Activated CD8-positive, alpha-beta memory T cell treated with anti-CD3 and anti-CD28 coated beads for 4 hours (primary cell): ENCODE measurements at places on chromosomes 16 and 17.

- DNase-seq = no peak
These were observed 200.0 kb downstream of the CDRT15L2 start for GRCh38 chr17:20779521-20779920.

- DNase-seq = no peak
These were observed 202.2 kb downstream of the ENGASE start for GRCh38 chr17:79276821-79277220.

GRCh38 chr17:52237151-52237550 lies 78.6 kb upstream of the CA10 start:
- DNase-seq = no peak

DNA sequence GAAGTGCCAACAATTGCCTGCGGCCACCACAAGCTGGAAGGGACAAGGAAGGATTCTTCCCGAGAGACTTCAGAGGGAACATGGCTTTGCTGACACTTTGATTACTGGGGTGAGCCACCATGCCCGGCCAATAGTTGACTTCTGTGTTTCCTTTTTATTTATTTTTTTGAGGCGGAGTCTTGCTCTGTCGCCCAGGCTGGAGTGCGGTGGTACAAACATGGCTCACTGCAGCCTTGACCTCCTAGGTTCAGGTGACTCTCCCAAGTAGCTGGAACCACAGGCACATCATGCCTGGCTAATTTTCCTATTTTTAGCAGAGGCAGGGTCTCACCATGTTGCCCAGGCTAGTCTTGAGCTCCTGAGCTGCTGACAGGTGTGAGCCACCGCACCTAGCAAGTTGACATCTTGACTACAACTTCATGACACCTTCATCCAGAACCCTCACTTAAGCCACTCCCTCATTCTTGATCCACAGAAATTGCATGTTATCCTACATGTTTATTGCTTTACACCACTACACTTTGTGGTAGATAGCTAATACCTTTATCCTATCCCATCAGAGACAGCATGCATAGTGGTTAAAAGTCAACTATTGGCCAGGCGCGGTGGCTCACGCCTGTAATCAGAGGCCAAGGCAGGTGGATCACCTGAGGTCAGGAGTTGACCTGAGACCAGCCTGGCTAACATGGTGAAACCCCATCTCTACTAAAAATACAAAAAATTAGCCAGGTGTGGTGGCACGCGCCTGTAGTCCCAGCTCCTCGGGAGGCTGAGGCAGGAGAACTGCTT lies 16.1 kb upstream of the GPRC5C start:
- no peak for DNase-seq

GRCh38 chr17:79002291-79002690 lies 7.3 kb downstream of the CANT1 start:
- DNase-seq = no peak

DNA sequence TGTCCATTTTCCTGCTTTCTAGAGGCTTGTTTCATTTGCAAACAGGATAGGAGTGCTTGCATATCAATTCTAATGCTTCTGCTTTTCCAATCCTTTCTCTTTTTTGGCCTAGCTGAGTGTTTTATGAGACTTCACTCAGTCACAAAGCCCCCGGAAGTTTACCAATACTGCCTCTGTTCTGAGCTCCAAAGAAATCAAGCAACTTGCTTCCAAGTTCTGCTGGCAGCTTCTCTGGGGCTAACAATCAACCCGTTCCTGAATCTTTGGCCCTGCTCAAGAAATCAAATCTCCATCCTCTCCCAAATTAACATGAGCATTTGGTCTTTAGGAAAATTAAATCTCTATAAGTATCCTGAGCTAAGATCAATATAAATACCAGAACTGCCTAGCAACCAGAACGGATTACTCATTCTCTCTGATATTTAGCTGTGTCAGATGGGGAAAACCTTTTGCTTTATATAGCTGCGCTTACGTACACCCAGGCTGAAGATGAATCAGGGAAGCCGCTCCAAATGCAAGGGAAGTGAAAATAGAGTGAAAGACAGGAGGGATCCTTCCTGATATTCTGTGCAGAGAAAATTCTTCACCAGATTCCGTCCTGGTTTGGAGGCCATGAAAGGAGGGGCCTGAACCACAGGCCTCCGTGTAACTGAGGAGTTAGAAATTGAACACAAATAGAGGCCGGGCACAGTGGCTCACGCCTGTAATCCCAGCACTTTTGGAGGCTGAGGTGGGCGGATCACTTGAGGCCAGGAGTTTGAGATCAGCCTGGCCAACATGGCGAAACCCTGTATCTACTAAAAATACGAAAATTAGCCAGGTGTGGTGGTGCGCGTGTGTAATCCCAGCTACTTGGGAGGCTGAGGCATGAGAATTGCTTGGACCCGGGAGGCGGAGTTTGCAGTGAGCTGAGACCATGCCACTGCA lies 23.3 kb upstream of the GRB2 start:
- no peak for DNase-seq

GRCh38 chr17:35460354-35460851 lies 11.8 kb upstream of the SLFN13 start:
- DNase-seq = peak; percentile 19

DNA sequence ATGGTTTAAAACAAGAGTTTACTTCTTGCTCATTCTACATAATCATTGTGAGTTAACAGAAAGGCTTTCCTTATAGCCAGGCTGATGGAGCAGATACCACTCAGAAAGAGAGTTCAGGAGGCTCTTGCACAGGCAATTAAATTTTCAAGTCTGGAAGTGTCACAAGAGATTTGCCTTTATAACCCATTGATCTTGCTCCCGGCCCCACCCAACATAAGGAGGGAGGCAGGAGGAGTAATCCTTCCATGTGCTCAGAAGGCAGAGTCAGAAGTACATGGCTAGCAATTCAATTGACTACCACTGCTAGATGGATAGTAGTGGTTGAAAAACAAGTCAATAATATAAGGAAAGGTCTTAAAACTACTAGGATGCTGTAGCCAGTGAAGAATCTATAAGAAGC lies 346.3 kb upstream of the CDH11 start:
- DNase-seq = no peak

DNA sequence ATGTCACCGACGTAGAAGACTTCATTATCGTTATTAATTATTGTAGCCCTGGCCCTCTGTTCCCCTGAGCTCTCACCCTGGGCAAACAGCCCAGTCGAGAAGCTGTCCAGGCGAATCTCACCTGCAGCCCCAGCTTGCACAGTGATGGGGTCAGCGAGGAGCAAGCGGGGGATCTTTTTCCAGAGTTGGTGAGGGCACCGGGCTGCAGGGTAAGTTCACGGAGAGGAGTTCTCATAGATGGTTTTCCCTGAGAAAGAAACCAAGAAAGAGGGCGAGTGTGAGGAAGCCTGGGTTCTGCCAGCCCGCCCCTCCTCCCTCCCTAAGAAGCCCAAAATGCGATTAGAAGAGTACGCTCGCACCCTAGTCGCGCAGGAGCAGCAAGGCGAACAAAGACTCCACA lies 436 bp downstream of the SPAG5 start:
- DNase-seq = no peak

GRCh38 chr17:2453325-2453724 lies 52.5 kb upstream of the MNT start:
- DNase-seq = no peak
